ENCODE measurements at places on chromosomes 11 and 22.
A peak's percentile ranks its signal among the peaks of the same experiment; 100 is the strongest.

- DNase-seq, result no peak
Measured at GRCh38 chr11:71269603-71270511, 17.5 kb upstream of the SHANK2 start.

DNA sequence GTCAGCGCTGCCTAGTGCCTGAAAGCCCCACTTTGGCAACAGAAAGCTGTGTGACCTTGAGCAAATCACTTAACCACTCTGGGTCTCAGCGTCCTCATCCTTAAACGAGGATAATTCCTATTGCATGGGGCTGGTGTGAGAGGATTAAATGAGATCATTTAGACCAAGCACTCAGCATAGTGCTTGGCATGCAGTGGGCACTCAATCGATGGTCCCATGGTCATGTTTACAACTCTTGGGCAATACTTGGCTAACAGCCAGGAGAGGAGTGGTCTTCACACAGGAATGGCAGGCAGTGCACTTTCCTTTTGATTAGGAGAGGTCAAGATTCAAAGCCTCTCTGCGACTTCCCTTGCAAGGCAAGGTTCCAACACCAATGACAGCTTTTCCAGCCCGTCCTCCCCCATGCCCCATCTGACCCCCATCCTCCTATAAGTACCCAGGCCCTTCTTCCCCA is 14.1 kb downstream of the TNKS1BP1 start:
- DNase-seq, result peak; percentile 39

GRCh38 chr22:17035246-17035645 is 27.2 kb upstream of the GAB4 start:
- DNase-seq, result no peak

- DNase-seq, result no peak
Measured at GRCh38 chr11:96197801-96198701, 144.9 kb downstream of the MAML2 start.

- peak; percentile 78 for DNase-seq
Measured at GRCh38 chr22:41526830-41527799, 17.2 kb downstream of the POLR3H start.

DNA sequence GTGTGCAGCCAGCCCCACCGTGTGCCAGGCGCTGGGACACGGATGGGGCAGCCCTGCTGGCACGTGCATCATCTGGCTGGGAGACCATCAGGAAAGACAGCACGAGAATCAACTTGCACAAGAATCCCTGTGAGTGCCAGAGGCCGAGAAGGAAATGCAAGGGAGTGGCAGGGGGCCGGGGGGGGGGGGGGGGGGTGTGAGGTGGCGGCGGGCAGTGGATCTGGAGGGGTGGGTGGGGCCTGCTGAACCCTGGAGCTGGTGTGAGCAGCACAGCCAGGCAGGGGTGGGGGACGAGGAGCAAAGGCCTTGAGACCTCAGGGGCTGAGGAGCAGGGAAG is 14.0 kb upstream of the FLRT1 start:
- DNase-seq, result no peak

GRCh38 chr22:32018056-32018455 is 25.0 kb upstream of the SLC5A1 start:
- DNase-seq, result no peak

DNA sequence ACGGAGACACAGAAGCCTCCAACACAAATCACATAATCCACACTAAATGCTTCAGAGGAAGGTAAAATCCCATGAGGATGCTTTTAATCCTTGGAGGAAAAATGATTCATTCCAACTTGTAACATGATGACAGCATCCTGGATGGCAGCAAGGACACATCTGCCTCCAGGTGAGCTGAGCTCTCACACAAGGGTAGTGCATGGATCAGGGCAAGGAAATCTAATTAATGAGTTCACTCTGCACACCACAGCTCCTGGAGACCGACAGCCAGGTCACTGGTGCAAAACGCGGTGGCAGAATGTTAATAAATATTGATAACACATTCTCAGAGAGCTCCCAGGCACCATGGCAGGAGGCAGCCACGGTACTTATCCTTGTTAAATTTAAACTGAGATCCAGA is 40.3 kb upstream of the CYP2D6 start:
- DNase-seq, result no peak

DNA sequence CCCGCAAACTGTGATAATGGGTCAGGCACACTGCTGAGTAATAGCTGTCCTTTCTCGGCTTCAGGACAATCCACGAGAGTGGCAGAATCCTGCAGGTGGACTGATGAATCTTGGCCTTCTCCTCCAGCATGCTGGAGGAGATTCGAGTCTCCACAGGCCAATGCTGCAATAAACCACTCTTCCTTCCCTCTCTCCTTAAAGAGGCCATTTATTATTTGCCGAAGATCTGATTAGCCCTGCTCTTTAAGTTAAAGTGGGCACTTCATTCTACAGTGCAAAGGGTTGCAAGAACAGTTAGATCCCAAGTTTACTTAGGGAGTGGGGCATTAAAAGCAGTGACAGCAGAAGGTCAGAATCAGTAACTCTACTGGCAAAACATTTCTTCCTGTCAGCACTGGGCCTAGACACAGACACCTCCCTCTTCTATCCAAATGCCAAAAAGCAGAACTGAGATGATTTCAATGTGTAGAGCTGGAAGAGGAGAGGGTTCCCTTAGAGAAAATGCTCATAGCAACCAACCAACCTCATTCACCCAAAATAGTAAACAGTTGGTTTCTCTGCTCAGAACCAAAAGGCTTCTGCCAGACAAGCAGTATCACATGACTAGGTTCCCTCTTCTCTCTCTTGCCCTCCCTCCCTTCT is 121.7 kb downstream of the SGSM3 start:
- no peak for DNase-seq

DNA sequence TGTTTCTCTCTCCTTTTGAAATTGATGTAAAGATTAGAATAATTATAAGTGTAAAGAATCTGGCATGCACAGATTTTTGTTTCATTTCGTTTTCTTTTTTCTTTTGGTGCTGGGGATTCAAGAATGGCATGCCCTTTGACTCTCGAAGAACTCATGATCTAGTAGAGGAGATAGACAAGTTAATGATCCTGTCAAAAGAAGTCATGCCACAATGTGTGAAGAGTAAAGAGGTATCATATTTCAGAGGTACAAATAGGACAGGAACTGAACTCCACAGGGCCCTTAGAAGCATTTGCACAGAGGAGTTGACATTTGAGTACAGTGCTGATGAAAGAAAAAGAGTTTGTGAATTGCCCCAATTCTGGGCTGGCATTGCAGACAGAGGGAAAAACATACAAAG is 708.0 kb upstream of the ARHGAP42 start:
- DNase-seq, result no peak

DNA sequence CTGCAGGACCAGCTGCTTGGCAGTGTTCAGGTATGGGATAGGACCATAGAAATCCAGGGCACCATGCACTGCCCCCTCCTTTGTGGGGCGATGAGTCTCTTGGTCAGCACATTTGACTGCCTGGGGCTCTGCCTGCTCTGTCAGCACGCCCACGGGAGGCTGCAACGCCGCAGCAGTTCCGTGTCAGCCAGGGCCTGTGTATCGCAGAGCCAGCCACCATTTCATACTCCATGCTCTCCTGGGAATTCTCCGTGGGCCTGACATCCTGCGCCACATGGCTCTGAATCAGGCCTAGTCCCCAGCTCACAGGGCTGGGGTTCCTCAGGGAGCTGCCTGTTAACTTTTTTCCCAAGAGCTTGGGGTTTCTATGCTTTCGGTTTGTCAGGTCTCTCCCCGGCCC is 16.9 kb upstream of the RELT start:
- DNase-seq, result no peak

- DNase-seq, result no peak
Measured at GRCh38 chr22:19892257-19892879, 37.7 kb upstream of the GNB1L start.

DNA sequence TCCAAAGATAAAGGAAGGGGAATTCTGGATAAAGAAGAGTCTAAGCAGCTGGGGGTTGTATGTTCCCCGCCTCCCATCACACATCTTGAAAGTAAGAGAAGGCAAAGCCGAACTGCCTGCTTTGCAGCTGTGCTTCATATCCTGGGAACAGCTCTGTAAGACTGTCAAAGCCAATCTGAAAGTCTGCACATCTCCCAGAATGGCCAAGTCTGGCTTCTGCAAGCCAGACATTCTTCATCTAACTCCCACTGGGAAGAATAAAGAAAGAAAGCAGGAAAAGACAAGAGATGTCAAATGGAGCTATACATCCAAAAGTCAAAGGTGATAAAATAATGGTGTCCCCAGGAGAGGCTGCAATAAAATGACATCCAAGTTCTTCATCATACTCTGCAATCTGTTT is 15.4 kb downstream of the MORC2 start:
- no peak for DNase-seq

All from HuH-7 (cell line).